ENCODE measurements at places on chromosomes 13 and 19. TPM values are rescaled to one million over a fixed set of nuclear protein-coding genes. Genes with fewer than 3 reads are reported as not detected.

Gene LILRB1
- total RNA-seq = not detected

Gene REEP6
- total RNA-seq = 3.9 TPM

Gene IZUMO1
- total RNA-seq = not detected

Gene GPR12
- not detected for total RNA-seq

Gene RASAL3
- not detected for total RNA-seq

Gene ZNF98
- total RNA-seq = not detected

Gene ZBTB32
- not detected for total RNA-seq

Gene ADAT3
- 7.2 TPM for total RNA-seq

Gene CGB1
- not detected for total RNA-seq

Gene EID2
- total RNA-seq = 40.8 TPM

Gene POU4F1
- 0.63 TPM for total RNA-seq

Gene IGFL3
- not detected for total RNA-seq

Gene ZNF808
- total RNA-seq = 0.34 TPM

Gene AMER2
- total RNA-seq = not detected

Gene CEACAM8
- not detected for total RNA-seq

Gene PLPP2
- 104 TPM for total RNA-seq

Gene NLRP4
- total RNA-seq = not detected

Gene TIMM29
- total RNA-seq = 16.5 TPM

Gene GPC6
- total RNA-seq = 6.4 TPM

Gene CYP4F8
- total RNA-seq = not detected

Gene MISP
- total RNA-seq = 95.7 TPM

Gene FXYD7
- 0.34 TPM for total RNA-seq

Gene RPL21
- 1,352 TPM for total RNA-seq

Gene LTBP4
- total RNA-seq = 67.2 TPM

Gene ZNF345
- total RNA-seq = 0.08 TPM

Gene FOSB
- total RNA-seq = 15.1 TPM

Gene OSCAR
- not detected for total RNA-seq

Gene BEST2
- not detected for total RNA-seq

Gene PRTN3
- total RNA-seq = 0.34 TPM

Gene TGFBR3L
- 1.7 TPM for total RNA-seq

Gene SLC17A7
- 0.49 TPM for total RNA-seq

Gene KL
- 0.01 TPM for total RNA-seq

Gene ZNF441
- not detected for total RNA-seq

Gene WDR88
- 0.16 TPM for total RNA-seq

Gene GRK1
- total RNA-seq = 0.02 TPM

Gene AKAP11
- 9.0 TPM for total RNA-seq

Gene IQCN
- 0.55 TPM for total RNA-seq

Gene ELSPBP1
- total RNA-seq = not detected

Gene F7
- not detected for total RNA-seq

Gene MOB3A
- total RNA-seq = 8.5 TPM

Gene MBD3L2
- total RNA-seq = not detected

Gene ZNF418
- total RNA-seq = 1.7 TPM

All from A549 treated with DMSO at 1 μM for 4 hours (cell line).